Ovary (tissue), 10 donors: ENCODE measurements at places on chromosomes 1 and 21. TPM values are rescaled to one million over a fixed set of nuclear protein-coding genes. Genes with fewer than 3 reads are reported as not detected.

The NCDN gene
- 21.7 TPM for total RNA-seq

The HES4 gene
- total RNA-seq, result 6.1 TPM

The NFIA gene
- total RNA-seq, result 90.8 TPM

GRCh38 chr21:42027085-42027821 lies 17.1 kb upstream of the ZBTB21 start:
- H3K4me3 ChIP-seq, result no peak overlapping the region
- no peak for DNase-seq
- no peaks in the 10 kb centered on the region for H3K36me3 ChIP-seq
- H3K4me1 ChIP-seq, result peaks cover 5% of the 10 kb centered on the region
- H3K27ac ChIP-seq, result no peak overlapping the region
- no peaks in the 10 kb centered on the region for H3K27me3 ChIP-seq

- no peaks in the 10 kb centered on the region for H3K36me3 ChIP-seq
- H3K27me3 ChIP-seq, result no peaks in the 10 kb centered on the region
- DNase-seq, result no peak
- no peaks in the 10 kb centered on the region for H3K4me1 ChIP-seq
Measured at GRCh38 chr21:16007943-16008342, 278.2 kb downstream of the USP25 start.

- no peaks in the 10 kb centered on the region for H3K27me3 ChIP-seq
- no peaks in the 10 kb centered on the region for H3K36me3 ChIP-seq
- no peak overlapping the region for H3K27ac ChIP-seq
- H3K4me3 ChIP-seq, result no peak overlapping the region
Measured at GRCh38 chr1:206029484-206029883, 5.8 kb upstream of the CTSE start.

DNA sequence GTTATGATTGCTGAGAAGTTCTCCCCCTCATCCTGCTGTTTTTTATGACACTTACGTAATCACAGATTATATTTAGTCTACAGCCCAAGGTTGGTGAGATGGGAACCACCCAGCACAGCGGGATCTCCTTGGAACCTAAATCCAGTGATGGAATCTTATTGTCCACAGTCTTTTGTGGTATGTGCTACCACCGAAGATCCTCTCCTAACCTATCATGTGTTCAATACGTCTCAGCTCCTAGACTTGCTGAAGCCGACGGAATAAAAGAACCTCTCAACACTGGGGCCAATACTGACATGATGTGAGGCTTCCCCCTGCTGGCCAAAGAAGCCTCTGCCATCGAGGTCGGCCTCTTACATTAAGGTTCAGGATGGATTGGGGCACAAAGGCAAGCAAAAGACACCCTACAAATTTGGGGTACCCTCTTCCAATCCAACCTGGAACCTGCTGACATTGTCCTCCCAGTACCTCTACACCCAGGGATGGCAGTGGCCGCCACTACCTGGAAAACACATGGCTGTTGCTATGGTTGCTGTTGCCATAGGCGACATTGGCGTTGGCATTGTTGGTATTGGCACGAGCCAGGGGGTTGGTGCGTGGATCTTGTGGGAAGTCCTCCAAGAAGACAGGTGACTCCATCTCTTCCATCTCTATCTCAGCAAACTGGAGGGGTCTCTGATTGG lies 19.4 kb upstream of the KIF21B start:
- H3K4me1 ChIP-seq, result no peaks in the 10 kb centered on the region
- H3K27ac ChIP-seq, result no peak overlapping the region
- no peaks in the 10 kb centered on the region for H3K27me3 ChIP-seq
- DNase-seq, result no peak
- no peaks in the 10 kb centered on the region for H3K36me3 ChIP-seq
- no peak overlapping the region for H3K4me3 ChIP-seq

GRCh38 chr1:36224537-36225282 lies 467 bp downstream of the THRAP3 start:
- H3K4me3 ChIP-seq, result peak overlapping the region; percentile 95
- no peaks in the 10 kb centered on the region for H3K36me3 ChIP-seq
- no peak for DNase-seq
- H3K4me1 ChIP-seq, result peaks cover 5% of the 10 kb centered on the region
